ENCODE measurements at places on chromosomes 4 and X. TPM values are rescaled to one million over a fixed set of nuclear protein-coding genes. Genes with fewer than 3 reads are reported as not detected.

EGF gene
- not detected for total RNA-seq

P2RY4 gene
- total RNA-seq: 0.36 TPM

RS1 gene
- not detected for total RNA-seq

MMGT1 gene
- total RNA-seq: 22.2 TPM

TMSB4X gene
- total RNA-seq: 5,601 TPM

DNA sequence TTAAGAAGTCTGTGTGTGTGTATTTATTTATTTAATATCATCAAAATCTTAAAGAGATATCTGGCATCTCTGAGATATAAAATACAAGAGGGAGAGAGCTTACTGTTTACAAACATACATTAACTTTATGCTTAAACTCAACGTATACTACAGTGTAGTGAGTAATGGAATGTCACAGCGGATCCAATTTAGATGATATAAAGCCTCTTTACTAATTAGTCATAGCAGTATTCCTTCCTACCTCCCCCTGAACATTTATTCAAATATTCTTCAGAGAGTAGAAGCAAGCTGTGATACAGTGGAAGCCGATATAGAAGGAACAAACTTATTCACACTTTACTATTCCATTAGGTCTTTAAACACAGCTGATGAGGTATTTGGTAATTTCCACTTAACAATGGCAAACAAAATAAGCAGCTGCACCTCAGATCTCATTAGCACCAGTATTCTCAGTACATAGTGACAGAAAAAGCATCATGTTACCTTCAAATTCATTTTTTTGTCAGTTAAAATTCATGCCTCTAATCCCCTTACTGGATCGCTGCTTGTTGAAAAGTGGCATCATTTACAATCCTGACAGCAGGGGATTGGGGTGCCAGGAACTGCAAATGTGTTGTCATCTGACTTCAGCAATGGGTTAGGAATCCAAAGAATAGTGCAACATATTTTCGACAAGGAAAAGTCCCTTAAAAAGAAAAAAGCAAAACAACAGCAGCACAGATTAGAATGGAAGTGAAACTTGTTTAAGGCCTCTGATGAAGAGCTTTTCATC is 658.7 kb upstream of the EPHA5 start:
- no peak for DNase-seq

- no peak for DNase-seq
Measured at GRCh38 chr4:38904090-38904666, 36.6 kb downstream of the FAM114A1 start.

GRCh38 chr4:53421791-53422190 is 44.4 kb downstream of the FIP1L1 start:
- DNase-seq: no peak

GRCh38 chrX:7146020-7146702 is 1.4 kb upstream of the STS start:
- no peak for DNase-seq

GRCh38 chr4:39719804-39720580 is 22.1 kb downstream of the UBE2K start:
- no peak for DNase-seq

GRCh38 chrX:106897259-106897658 is 5.9 kb downstream of the RIPPLY1 start:
- no peak for DNase-seq

DNA sequence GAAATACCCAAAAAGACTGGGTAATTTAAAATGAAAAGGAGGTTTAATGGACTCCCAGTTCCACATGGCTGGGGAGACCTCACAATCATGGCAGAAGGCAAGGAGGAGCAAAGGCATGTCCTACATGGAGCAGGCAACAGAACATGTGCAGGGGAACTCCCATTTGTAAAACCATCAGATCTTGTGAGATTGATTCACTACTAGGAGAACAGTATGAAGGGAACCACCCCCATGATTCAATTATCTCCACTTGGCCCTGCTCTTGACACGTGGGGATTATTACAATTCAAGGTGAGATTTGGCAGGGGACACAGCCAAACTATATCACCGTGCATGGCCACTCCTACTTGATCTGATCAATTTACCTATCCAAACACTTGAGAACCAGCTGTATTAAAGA is 131.5 kb upstream of the LDB2 start:
- DNase-seq: no peak

- DNase-seq: no peak
Measured at GRCh38 chr4:15031197-15031596, 28.9 kb downstream of the CPEB2 start.

DNA sequence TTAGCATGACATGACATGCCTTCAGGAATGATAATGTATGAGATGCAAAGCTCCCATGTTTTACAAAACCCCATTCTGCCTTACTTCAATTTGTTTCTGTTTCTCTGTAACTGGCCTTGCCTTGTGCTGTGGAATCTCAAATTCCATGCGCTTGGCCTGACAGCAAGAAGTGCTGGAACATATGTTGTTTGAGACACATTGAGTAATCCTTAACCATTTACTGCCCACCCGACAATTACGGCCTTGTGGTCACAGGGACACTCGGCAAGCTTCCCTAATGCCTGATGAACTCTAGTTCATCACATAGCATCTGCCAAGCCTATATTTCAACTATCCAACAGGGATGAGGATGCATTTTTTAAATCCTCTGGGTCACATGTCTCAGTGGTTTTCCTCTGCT is 226.4 kb upstream of the CASK start:
- no peak for DNase-seq

DNA sequence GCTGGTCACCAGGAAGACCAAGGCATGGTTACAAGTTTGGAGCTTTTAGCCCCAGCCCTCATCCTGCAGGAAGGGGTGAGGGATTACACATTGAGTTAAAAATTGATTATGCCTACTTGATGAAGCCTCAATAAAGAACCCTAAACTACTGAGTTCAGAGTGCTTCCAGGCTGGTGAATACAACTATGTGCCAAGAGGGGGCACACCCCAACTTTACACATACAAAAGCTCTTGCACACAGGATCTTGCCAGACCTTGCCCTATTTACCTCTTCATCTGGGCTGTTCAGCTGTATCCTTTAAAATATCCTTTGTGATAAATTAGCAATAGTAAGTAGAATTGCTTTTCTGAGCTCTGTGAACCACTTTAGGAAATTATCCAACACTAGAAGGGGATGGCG is 489.3 kb downstream of the INPP4B start:
- DNase-seq: no peak

GRCh38 chr4:70706516-70706915 is 15.2 kb upstream of the RUFY3 start:
- no peak for DNase-seq

DNA sequence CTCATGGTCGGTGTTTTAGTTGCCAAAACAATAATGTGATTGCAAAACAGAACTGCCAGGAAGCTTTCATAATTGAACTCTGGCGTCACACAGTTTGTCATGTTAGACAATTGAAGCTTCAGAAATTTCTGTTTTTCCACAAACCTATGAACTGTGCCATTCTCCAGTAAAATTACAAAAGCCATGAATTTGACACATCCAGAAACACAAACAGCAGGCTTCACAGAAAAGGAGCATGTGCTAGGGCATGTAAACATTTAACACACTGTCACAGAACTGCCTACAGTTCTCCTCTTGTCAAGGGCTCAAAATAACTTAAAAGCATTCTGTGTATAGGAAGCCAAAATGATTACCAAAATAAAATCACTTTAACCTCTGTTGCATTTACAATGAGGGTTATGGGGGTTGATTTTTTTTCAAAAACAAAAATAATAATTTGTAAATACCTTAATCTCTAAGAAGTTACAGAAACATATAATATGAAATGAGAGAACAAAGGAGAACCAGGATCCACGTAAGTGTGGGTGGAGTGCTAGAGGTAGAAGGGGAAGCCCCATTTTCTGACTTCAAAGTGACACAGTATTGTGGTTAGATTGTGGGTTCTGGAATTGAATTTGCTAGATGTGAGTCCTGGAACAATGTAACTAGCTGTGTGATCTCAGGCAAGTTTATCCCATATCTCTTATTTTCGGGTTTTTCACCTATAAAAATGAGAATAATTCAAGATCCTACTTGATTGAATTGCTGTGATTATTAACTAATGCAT is 295.0 kb downstream of the CENPC start:
- DNase-seq: no peak

DNA sequence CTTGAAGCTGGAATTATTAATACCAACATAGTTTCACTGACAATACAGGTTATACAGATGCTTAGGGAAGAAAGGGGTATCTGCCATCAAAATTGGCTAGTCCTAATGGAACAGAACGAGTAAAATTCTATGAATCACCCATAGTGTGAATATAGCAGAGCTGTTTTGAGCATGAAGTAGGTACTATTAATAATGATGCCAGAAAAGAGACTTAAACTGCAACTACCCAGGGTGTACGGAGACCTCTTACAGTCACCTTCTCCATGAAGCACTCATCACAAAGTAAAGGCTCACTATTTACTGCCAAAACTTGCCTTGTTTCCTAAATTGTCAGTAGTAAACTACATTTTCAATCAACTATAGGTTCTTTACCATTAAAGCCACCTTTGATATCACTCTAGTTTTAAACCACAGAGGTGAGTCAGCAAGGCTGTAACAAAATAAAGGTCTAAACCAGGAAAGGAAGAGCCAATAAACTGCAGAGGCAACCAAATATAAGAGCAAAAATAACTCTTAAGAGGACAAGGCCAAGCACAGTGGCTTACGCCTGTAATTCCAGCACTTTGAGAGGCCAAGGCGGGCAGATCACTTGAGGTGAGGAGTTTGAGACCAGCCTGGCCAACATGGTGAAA is 114.4 kb downstream of the FRYL start:
- DNase-seq: no peak
